ENCODE measurements at places on chromosomes 12 and 14.

- no peak for DNase-seq
These were observed 1196.4 kb downstream of the VRK1 start for GRCh38 chr14:97993508-97994019.

- no peak for DNase-seq
These were observed 274.2 kb downstream of the FUT8 start for GRCh38 chr14:65686761-65687160.

GRCh38 chr14:37202812-37203211 lies 5.1 kb downstream of the MIPOL1 start:
- DNase-seq: no peak

DNA sequence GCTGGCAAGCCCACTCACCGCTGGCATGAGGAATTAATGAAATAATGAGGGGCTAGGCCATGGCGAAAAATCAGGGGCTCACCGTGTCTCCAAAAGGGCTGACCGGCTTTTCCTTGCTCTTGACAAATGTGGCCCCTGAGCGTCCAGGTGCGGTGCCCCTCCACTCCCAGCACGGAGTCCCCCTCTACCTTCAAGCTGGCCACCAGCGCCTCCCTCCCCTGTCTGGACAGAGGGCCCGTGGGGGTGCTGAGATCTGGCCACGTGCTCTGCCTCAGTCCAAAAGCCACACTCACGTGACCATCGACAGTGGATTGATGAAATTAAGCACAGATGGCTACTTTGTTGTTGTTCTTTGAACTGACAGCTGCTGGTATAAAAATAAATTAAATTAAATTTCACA lies 78.8 kb upstream of the BCL11B start:
- no peak for DNase-seq

DNA sequence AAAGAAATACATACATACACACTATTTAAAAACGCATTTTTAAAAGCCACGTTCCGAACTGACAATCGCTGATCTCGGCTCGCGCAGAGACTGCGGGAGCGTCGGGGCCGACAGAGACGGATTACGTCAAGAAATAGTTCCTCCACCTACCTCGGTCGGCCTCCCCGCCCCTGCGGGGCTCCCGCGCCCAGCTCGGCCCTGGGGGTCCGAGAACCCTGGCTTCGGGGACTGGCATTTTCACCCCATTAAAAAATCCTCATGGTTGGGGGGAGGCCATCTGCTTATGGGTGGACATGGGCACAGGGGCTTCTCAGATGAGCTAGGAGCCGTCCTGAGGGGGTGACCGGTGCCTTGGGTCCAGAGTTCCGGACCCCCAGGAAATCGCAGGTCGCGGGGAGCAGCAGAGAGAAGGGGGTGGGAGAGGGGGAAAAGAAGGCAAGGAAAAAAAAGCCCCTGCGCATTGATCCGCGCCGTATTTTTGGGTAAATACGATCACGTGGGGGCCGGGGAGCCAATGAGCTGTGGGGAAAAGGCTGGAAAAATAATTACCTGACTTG lies 324 bp upstream of the HOXC9 start:
- no peak for DNase-seq

DNA sequence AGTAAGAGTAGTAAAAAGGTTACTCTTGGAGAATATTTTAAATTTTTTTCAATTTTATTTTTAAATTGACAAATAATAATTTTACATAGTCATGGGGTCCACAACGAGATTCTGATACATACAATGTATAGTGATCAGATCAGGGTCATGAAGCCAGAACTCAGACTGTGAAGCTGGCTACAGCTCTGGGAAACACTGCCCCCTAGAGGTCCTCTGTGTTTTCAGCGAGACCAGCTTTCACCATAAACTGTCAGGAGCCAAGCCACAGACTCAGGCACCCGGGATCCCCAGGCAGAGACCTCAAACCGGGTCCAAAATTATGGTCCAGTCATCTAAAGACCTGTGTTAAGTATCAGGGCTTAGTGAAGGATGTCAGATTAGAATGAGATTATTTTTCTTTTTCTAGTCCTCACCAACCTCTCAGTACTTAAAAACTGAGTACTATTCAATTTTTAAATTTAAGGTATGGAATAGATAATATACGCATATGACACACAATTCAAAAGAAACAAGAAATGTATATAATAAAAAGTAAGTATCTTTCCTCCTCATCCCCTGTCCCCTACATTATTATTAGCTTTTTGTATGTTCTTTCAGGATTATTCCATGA lies 397.1 kb downstream of the MDGA2 start:
- DNase-seq: no peak

DNA sequence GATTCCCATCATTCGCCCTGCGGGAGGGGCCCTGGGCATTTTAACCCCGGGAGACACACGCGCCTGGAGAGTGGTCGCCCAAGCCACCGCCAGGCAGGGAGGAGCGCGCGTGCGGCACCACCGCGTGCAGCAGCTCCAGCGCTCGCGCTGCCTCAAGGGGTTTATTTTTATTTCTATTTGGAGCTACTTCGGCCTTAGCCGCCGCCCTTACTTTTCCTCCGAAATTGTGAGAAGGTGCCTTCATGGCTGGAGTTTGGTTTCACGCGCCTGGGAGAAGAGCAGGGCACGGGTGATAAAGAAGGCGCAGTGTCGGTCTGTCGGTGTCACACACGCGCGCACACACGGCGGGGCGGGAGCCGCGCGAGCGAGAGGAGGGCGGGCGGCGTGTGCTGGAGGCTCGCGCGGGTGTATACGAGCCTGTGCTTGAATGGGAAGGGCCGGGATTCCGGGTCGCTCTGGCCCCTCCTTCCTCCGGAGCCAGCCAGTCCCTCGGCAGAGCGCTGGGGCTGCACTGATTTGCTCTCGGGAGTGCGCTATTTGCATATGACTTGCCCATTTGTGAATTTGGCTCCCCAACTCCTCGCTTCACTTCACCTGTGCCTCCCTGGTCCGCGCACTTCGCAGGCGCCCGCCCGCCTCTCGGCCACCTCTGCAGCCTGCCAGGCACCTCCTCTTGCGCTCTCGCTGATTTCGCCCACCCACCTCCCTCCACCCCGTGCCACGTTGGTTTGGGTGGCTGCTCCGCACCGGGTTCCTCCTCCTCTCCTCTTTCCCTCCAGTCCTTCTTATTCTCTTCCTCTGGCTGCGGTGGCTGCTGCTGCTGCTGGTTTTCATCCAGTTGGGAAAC lies 932.3 kb downstream of the DIO2 start:
- peak; percentile 54 for DNase-seq

DNA sequence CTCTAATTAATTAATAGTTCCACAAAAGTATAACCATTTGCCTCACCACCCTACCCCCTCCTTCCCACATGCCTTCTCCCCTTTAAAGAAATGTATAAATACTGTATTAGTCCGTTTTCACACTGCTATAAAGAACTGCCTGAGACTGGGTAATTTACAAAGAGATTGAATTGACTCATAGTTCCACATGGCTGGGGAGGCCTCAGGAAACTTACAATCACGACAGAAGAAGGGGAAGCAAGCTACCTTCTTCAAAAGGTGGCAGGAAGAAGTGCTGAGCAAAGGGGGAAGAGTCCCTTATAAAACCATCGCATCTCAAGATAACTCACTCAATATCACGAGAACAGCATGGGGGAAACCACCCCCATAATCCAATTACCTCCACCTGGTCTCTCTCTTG lies 8.2 kb upstream of the RESF1 start:
- DNase-seq: no peak

DNA sequence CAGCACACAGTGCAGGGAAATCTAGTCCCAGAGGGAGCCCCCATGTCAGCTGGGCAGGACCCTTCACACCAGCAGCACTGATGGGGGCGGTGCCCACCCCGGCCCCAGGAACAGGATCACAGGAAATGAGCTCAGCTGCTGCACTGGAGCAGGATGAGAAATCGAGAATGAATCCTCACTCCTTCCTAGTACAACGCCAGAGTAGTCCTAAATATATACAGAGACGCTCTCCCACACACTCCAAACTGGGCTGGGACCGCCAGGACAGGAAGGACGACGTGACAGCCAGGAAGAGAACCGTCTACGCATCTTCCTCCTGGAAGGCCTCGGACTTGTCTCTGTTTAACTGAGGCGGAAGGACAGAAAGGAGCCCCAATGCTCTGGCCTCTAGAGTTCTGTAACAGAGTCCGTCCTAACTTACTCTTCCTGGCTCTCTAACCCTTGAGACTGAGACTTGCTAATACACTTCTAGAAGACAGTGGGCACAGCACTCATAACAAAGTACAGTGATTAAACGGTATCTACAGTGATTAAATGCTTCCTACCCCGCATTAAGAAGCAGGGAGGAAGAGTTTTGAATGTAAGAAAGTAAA lies 33.4 kb downstream of the CDC42BPB start:
- DNase-seq: no peak

DNA sequence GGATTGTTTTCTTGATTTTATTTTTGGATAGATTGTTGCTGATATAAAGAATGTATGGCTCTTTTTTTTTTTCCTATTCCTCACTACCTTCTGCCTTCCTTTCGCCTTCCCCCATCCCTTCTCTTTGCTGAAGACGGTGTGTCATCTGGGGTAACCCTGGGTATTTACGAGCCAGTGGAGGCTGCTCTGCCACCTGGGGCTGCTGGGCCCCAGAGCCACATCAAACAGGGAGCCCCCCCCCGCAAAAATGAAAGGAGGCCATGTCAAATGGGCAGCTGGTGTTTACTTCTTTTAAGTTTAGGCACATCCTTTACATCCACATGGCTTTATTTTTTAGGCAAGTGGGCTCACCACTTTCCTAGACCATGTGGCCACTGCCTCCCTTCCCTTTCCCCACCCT lies 25.4 kb downstream of the CHST11 start:
- no peak for DNase-seq

DNA sequence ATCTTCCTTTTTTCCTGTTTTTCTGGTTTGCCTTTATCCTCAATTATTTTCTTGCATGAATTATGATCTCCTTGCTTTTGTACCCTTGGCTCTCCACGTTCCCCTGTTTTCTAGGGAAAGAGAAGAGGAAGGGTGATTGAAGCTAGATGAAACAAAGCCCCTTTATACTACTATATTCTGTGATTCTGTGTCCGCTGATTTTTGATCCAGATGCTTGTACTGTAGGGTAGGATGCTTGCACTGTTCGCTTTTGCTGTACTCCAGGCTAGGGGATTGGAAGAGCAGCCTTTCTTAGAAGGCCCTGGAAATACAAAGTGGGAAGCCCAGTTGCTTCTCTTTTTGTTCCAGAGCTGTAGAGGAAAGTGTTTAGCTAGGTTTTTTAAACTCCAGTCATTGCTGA lies 35.1 kb upstream of the KLHDC2 start:
- DNase-seq: no peak

DNA sequence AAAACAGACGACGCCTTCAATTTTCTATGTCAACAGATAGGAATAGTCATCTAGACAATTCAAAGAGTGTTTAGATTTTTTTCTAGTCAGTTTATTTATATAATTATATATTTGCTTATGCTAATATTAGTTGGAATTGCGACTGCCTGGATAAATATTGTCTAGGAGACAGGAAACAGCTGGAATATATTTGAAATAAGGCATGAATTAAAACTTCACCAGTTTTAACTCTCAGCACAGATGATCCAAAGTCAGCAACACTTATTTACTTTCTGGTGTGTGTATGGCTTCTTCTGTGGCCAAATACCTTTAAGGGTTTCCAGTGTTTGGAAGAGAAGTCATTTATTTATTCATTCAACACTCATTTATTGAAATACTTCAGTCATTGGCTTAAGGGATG lies 1215.4 kb upstream of the USP15 start:
- DNase-seq: no peak

DNA sequence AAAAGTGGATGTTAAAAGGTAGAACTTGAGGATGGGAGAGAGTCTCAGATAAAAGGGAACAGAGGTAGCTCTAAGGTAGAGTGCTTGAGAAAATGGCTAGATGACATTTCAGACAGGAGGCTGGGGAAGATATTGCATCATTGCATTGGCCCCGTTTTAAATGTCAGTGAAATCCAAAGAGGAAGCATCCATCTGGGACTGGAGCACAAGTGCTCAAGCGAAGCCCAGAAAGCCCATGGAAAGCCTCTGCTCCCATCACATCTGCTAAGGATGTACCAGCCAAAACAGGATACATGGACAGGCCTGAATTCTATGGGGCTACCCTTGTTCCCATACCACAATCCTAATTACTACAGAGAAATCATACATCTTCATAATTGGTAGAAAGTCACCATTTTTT lies 581.5 kb upstream of the TMEM132C start:
- DNase-seq: no peak

GRCh38 chr12:32483499-32483898 lies 84.1 kb downstream of the FGD4 start:
- no peak for DNase-seq

DNA sequence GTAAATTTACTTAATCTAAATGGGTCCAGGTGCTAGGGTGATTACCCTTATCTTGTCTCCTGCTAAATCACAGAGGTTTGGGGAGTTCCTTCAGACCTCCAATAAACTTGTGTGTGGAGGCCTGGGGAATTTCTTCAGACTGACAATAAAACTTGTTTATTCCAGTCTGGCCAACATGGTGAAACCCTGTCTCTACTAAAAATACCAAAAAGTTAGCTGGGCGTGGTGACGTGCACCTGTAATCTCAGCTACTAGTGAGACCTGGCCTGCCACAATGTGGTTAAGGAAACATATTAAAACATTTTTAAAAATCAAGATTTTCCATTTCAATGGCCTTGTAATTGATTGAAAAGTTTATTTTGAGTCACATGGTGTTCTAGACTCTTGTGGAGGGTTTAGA lies 126.9 kb upstream of the FGD4 start:
- no peak for DNase-seq

DNA sequence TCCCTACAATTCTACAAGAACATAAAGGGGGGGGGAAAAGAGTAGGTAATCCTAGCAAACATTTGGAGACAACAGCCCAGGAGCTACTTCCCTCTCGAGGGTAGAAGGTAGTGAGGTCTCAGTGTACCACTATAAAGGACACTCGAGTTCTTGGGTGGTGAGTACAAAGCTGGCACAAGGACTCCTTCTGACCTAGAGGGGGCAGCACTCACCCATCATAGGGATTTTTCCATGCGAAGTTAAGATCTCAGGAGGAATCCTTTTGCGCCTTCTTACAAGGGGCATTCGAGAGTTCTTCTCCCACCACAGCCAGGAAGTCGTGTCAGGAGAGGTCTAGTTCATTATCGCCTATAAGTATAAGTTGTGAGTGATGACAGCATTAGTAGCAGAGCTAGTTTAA lies 200.2 kb upstream of the RBM19 start:
- DNase-seq: no peak

- DNase-seq: no peak
These were observed 90.9 kb upstream of the MDM1 start for GRCh38 chr12:68422956-68423574.

GRCh38 chr12:55396326-55396725 lies 4.0 kb upstream of the OR6C65 start:
- DNase-seq: no peak

GRCh38 chr14:31843361-31844091 lies 233.6 kb upstream of the ARHGAP5 start:
- DNase-seq: no peak

GRCh38 chr12:82857276-82857675 lies 170.6 kb downstream of the TMTC2 start:
- DNase-seq: no peak

DNA sequence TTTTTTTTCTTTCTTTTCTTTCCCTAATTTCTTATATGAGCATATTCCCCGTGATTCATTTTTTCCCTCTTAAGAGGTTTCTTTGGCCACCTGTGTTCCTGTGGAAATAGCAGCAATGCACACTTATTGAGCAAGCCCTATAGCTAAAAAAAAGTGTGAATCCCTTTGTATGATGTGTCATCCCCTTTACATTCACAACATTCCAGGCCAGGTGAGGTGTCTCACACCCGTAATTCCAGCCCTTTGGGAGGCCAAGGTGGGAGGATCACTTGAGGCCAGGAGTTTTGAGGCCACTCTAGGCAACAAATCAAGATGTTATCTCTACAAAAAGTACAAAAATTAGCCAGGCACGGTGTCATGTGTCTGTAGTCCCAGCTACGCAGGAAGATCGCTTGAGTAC lies 700.4 kb upstream of the TBX3 start:
- DNase-seq: no peak

- no peak for DNase-seq
These were observed 87.0 kb upstream of the EEA1 start for GRCh38 chr12:93015871-93016751.

All from AG04449 (cell line).